ENCODE measurements at places on chromosomes 1 and 21. TPM values are rescaled to one million over a fixed set of nuclear protein-coding genes. Genes with fewer than 3 reads are reported as not detected.

GRCh38 chr1:112496290-112496689, 12.5 kb upstream of the WNT2B start:
- no peak for DNase-seq

Gene FAM151A
- total RNA-seq: not detected

Gene OR2G6
- not detected for total RNA-seq

Gene A3GALT2
- total RNA-seq: not detected

- no peak for DNase-seq
Measured at GRCh38 chr21:42531771-42532170, 18.1 kb downstream of the SLC37A1 start.

- DNase-seq: no peak
Measured at GRCh38 chr1:24277420-24278169, 41.6 kb upstream of the GRHL3 start.

Gene KCNT2
- not detected for total RNA-seq

DNA sequence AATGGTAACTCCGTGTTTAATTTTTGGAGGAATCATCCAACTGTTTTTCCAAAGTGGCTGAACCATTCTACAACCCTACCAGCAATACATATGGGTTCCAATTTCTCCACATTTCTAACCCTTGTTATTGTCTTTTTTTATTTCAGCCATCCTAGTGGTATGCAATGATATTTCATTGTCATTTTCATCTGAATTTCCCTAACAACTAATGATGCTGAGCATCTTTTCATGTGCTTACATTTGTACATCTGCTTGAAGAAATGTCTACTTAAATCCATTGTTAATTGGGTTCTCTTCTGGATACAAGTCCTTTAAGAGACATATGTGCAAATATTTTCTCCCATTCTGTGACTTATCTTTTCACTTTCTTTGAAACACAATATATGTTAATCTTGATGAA, 43.3 kb downstream of the EPRS1 start:
- no peak for DNase-seq

DNA sequence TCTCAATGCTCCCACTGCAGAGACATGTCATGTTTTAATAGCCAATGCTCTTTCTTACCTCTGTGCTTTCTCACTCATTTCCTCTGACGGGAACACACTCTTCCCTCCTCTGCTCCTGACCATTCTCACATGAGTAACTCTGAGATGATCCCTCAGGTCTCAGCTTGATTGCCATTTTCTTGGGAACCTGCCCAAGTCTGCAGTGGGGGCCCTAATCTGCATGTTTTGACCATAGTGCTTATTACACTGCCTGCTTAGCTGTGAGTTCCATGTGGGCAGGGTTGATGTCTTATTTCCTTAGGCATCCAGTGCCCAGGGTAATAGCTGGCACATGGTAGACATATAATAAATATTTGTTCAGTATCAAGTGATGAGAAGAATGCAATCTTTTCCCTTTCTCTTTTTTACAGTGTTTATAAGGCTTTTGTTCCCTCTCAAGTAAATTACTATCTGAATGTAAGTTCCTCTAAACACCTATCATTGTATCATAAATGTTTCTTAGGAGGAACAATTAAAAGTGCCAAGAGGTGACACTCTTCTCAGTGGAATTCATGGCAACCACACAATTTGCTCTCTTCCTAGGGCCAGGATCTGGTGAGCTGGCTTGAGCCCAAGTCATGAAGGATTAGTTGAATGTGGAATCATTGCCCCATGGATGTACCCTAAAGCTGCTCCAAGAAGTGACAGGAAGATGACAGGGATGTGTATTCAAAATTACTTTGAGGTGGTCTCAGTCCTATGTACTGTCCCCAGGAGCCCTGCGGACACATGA, 485.4 kb upstream of the USP24 start:
- no peak for DNase-seq

Gene AXDND1
- total RNA-seq: 1.4 TPM

GRCh38 chr1:155971910-155972809, 6.2 kb downstream of the ARHGEF2 start:
- DNase-seq: no peak

DNA sequence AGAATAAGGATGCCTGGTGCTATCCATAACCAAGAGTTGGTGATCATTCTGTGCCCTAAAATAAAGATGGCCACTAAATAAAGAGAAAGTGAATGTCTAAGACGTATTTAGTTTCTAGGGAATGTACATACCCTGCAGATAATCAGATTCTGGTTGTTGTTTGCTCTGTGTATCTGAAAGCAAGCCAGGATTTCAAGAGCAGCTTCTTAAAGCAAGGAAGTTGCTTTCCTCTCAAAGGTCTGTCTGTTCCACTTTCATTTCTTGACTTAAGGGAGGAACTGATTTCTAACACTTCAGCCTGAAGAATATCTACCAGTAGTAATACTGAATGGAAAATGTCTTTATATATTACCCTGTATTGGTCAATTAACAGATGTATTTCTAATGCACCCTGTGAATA, 88.8 kb downstream of the KIF1B start:
- DNase-seq: no peak

DNA sequence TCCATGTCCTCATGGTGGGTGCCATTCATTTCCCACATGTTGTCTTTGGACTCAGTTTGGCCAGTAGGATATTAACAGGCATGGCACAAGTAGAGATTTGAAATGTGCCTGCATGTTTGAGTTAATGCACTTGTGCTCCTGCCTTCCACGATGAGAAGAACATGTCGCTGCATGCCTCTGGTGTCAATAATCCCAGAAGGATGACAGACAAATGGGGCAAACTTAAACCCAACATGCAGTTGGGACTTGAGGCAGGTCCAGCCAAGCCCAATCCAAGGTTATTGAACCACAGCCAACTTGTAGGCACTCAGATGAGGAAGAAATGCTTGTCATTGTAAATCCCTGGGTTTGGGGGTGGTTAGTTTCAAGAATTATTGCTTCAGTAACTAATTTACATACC, 174.6 kb downstream of the TRIM33 start:
- DNase-seq: no peak

Gene PLA2G2F
- not detected for total RNA-seq

- DNase-seq: no peak
Measured at GRCh38 chr1:232127190-232127589, 500.6 kb downstream of the DISC1 start.

- peak; percentile 66 for DNase-seq
Measured at GRCh38 chr1:241627453-241628259, 12.5 kb downstream of the CHML start.

DNA sequence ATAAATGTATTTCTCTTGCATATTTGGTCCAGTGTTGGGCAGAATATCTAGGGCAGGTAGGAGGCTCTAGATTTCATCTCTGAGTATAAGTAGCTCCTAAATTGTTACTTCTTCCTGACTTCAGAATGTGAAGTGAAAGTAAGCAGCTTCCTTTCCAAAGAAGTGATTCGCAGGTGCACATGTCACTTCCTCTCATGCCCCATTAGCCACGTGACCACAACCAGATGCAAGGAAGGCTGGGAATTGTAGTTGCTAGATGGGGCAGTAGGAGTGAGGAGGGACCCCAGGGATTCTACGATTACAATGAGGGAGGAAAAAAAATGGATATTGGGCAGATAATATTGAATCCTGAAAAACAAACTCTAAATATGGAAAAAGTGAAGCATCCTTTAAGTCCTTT, 113.2 kb upstream of the CYYR1 start:
- DNase-seq: peak; percentile 53

DNA sequence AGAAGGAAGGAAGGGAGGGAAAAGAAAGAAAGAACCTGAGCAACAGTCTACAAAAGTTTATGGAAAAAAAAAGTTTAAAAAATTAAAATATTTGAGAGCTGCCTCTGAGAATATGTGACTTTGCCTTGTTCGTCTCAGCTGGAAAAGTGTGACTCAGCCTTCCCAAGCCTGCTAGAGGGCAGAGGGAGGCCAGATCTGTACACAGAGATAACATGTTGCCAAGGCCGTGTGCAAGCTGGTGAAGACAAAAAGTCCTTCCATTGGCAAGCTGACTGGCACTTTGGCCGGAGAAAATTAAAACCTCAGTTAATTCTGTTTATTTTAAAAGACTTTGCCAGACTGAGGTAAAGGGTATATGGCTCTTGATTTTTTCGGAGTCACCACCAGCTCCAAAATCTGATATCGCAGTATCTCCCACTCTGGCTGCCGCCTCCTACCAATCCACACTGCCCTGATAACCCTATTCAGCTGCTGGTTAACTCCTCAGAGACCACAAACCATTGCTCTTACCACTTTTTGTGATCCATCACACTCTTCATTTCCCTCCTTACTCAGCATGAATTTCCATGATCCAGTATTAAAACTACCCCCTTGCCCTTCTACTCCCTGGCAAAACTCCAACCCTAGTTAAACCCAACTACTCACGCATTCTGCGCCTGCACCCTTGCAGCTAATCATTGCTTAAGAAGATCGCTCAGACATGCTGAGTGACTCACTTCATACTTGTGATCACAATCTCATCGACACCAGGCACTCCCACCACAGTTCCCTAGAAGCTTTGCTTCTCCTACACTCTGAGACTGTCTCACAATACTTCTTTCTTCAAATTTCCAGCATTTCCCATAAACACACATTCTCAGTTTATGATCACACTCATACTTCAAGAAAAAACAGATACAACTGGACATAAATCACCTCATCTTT, 5.7 kb upstream of the PPP1R15B start:
- no peak for DNase-seq

Gene ARHGAP30
- total RNA-seq: 277 TPM

Gene PRAMEF5
- not detected for total RNA-seq

DNA sequence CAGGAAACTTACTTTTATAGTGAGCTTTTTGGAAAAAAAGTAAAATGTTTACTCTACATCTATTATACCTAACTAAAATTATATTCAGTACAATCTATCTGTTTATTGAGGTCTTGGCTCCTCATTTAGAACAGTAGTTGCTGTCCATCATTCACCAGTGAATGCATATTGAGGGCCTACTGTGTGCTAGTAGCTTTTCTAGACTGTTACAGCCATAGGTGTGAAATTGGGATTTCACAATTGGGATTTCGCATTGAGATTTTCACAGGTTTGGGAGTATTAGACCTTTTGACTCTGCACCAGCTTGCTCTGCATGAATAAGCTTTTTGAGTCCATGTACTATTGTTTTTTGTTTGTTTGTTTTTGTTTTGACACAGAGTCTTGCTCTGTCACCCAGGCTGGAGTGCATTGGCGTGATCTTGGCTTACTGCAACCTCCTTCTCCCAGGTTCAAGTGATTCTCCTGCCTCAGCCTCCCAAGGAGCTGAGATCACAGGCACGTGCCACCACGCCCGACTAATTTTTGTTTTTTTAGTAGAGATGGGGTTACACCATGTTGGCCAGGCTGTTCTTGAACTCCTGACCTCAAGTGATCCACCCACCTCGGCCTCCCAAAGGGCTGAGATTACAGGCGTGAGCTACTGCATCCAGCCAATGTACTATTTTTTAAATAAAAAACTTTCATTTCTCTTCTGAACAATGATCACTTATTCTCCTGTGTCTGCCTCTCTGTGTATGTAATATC, 47.2 kb upstream of the ERRFI1 start:
- DNase-seq: no peak

GRCh38 chr1:117985973-117986372, 56.4 kb downstream of the WDR3 start:
- DNase-seq: no peak

DNA sequence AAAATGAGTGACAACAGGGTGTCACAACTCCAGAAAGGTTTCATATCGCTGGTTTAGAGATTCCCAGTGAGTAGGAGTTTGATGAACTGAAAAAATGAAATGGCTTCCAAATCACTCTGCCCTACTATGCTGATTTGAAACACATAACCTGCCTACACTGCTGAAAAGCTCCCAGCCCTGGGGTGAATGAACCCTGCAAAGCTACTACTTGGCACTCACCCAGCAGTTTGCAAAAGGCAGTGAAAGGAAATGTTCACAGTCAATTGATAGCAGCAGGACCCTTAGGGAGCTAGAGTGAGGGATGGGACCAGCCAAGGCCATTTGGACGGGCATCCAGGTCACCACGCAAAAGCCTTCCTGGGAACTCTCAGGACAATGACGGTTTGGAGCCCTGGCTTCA, 44.4 kb upstream of the SRP9 start:
- DNase-seq: no peak

Gene FCER1G
- total RNA-seq: 12.0 TPM

DNA sequence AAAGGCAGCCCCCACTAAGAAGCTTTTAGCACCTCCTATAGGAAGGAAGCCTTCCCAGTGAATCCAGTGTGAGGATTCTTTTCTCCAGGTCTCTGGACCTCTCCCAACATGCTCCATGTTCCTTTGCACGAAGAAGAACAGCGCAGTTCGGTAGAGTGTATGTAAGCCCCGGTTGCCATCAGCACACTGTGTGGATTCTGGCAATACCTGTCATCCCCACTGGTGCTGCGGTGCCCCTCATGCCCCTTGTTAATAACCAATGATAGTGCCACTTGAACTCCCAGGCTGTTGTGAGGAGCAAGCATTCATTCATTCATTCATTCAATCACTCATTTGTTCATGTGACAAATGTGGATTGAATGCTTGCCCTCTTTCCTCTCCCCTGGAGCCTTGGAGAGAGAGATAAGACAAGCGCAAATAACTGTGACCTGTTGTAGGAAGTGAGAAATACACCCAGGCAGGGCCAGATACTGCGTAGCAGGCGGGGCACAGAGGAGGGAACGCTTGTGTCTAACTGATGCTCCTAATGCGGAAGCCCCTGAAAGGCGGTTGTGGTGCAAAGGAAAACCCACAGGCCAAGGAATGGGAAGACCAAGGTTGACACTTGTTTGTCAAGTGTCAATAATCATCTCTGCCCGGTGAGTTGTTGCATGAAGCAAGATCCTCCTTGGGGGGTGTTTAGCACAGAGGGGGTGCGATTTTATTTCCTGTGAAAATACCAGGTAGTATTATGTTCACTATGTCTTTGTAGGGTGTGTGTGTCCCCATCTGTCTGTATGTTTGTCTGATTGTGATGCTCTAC, 9.8 kb downstream of the LGR6 start:
- peak; percentile 41 for DNase-seq

Gene OR6N1
- total RNA-seq: not detected

GRCh38 chr1:24203404-24203803, 16.3 kb upstream of the IFNLR1 start:
- no peak for DNase-seq

Gene HNRNPU
- 435 TPM for total RNA-seq

Gene CCDC24
- 1.3 TPM for total RNA-seq

Gene PGBD5
- total RNA-seq: not detected

DNA sequence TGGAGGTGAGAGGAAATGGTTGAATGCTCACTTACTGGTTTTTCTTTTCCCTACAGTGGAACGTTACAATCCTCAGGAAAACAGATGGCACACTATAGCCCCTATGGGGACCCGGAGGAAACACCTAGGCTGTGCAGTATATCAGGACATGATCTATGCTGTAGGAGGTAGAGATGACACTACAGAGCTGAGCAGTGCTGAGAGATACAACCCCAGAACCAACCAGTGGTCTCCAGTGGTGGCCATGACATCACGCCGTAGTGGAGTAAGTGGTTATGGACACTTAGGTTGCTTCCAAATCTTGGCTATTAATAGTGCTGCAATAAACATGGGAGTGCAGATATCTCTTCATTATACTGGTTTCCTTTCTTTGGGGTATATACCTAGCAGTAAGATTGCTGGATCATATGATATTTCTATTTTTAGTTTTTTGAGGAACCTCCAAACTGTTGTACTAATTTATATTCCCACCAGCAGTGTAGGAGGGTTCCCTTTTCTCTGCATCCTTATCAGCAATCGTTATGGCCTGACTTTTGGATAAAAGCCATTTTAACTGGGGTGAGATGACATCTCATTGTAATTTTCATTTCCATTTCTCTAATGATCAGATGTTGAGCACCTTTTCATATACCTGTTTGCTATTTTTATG, 48.8 kb upstream of the DARS2 start:
- DNase-seq: no peak

Gene ADAM30
- not detected for total RNA-seq

Gene ZC3H11A
- total RNA-seq: 84.0 TPM

Gene BTBD8
- 1.6 TPM for total RNA-seq

Gene WNT4
- not detected for total RNA-seq
